ENCODE measurements at places on chromosomes 7 and 10.

DNA sequence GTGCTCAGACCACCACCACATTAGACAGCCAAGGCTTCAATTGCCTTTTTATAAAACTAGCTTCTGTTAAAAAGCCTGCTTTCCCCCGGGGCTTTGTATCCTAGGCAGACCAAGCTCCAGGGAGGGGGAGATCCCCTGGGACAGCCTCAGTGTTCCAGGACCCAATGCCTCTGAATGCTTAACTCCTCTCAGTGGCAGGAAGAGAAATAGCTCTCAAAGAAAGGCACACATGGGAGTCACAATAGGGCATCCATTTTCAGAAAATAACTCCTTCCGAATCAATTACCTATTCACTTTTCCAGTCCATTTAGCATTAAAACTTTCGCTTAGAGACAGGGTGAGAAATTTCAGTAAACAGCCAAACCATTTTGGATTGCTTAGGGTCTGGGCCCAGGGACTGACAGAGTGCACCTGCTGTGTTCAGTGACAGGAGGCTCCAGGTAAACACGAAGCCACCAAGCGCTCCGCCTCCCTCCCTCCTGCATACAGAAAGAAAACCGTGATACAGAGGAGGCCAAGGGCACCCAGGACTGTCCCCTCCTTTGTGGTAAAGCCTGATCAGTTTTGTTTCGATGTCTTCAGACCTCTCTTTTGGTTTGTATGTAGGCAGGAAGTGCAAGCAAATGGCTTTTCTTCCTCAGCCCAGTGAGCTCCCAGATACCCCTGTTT, 599.7 kb downstream of the KCNMA1 start:
- no peak for DNase-seq

DNA sequence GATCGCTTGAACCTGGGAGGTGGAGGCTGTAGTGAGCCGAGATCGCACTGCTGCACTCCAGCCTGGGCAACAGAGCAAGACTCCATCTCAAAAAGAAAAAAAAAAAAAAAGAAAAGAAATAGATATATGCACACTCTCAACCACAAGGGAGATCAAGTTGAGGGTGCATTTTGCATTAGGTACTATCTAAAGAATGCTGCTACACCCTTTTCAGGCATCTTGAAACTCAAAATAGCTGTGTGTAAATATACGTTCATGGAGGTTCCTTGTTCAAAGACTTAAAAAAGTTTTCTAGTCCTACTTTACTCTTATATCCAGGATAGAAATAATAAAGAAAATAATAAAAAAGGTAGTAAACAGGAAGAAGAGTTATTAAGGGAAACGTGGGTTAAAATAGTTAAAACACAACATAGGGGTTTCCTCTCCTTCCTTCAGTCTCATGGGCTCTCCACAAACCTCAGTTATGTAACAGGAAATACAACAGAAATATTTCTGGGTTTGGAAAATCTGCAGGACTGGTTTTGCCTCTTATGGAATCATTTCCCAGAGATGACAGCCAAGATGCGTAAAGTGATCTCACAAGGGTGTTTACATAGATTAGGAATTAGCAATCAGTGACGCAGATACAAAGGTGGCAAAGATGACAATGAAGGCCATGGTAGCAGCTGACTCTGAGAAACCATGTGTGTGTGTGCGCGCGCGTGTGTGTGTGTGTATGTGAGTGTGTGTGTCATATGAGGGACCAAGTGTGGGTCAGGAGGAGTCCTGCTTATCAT, 15.1 kb downstream of the STEAP4 start:
- DNase-seq, result no peak

- DNase-seq, result no peak
Measured at GRCh38 chr10:15585303-15585715, 134.4 kb downstream of the ITGA8 start.

DNA sequence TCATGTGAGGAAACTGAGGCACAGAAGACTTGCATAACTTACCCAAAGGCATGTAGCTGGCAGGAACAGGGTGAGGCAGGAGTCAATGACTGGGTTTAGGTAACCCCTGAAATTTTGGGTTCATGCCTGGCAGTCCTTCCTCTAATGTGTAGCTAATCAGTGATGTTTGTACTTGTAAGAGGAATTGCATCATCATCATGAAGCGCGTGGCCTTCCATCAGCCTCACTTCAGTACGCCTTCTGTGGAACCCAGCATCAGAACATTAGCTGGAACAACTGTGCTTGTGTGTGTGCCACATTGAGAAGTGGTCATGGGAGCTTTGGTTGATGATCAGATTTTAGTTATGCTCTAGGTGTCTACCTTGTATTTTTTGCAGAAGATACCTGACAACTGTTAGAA, 18.2 kb upstream of the STMP1 start:
- DNase-seq, result no peak

- DNase-seq, result peak; percentile 36
Measured at GRCh38 chr10:132961787-132962622, 19.6 kb upstream of the CFAP46 start.

- no peak for DNase-seq
Measured at GRCh38 chr10:61642676-61643075, 20.1 kb upstream of the CABCOCO1 start.

- no peak for DNase-seq
Measured at GRCh38 chr7:20350518-20350951, 19.8 kb downstream of the ITGB8 start.

DNA sequence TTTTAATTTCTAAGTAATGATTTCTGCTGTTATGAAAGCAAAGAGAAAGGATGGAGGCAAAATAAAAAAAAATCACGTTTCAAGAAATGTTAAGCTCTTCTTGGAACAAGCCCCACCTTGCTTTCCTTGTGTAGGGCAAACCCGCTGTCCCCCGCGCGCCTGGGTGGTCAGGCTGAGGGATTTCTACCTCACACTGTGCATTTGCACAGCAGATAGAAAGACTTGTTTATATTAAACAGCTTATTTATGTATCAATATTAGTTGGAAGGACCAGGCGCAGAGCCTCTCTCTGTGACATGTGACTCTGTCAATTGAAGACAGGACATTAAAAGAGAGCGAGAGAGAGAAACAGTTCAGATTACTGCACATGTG, 2.4 kb downstream of the ADRB1 start:
- DNase-seq, result no peak

- DNase-seq, result no peak
Measured at GRCh38 chr7:129136887-129137642, 7.4 kb upstream of the TSPAN33 start.

DNA sequence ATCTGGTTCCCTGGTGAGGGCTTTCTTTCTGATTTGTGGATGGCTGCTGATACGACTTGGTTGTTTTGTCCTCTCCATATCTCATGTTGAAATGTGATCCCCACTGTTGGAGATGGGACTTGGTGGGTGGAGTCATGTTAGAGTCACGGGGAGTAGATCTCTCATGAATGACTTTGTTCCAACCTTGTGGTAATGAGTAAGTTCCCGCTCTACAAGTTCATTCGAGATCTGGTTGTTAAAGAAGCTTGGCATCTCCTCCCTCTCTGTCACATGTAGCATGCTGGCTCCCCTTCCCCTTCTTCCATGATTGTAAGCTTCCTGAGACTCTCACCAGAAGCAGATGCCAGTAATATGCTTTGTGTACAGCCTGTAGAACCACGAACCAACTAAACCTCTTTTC, 37.1 kb upstream of the NXPH1 start:
- no peak for DNase-seq

- DNase-seq, result no peak
Measured at GRCh38 chr7:92755680-92756079, 80.7 kb downstream of the CDK6 start.

- DNase-seq, result peak; percentile 87
Measured at GRCh38 chr10:120607016-120607709, 150.1 kb downstream of the PLPP4 start.

DNA sequence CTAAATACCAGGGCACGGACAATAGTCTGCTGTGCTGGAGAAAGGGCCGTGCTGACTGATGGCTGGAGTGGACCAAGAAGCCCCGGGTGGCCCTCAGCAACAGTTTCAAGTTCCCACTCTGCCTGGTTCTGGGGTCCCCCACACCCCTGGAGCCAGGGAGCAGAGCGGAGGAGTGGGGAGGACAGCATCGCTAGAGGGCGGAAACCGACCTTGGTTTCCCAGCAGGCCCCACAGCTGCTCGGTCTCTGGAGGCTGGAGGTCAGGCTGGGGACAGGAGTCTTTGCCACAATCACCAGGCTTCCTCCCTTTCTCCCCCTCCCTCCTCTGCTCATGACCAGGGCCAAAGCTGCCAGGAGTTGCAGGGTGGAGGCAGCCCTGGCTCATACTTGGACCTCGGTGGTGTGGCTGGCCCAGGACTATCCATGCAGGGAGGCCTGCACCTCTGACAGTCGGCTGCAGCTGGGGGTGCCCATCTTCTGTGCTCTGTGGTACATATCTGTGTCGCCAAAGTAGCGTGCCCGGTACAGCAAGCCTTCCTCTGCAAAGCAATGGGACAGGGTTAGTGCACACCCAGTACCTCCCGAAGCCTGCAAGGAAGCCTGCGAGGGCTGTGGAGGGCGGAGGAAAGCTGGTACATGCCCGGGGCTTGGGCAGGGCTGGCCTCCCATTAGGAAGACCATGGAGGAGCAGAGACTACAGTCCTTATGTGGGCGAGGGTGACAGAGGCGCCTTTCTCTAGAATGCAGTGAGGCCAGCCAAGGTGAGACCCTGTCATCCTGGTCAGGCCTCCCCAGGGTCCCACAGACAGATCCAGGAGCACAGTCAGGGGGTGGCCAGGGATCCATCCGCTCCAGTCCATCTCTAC, 19.1 kb downstream of the DNAJB12 start:
- no peak for DNase-seq

DNA sequence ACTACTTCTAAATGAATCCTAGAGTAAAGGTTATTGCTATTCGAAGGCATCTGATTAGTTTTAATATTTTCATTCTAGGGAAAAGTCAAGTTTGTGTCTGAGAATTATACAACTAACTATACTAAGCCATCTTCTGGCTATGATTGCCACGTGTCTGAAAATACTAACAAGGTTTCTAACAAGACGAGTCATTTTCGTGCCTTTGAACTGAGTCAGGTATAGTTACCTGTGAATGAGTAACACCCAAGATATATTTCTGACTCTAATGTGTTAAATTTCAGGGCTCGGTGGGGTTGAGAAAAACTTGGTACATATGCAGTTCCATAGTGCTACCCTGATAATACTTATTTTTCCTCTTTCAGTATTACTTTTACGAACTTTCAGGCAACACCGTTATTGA, 35.5 kb downstream of the TASOR2 start:
- DNase-seq, result no peak

DNA sequence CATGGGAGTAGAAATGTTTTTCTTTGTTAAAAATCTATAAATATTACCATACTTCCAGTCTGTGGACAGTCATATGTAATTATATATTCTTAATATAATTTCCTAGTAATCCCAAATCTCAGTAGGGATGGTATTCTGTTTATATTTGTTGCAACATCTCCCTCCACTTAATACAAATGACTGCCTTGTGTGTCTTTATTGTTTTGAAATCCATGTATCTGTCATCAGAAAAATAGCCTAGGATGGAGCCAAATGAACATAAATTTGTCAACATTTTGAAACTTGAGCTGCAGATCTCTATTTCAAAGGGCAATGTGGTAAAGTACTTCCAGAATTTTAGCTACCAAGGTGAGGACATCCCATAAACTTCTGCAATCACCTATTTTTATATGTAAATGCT, 290.7 kb downstream of the TSPAN12 start:
- no peak for DNase-seq

DNA sequence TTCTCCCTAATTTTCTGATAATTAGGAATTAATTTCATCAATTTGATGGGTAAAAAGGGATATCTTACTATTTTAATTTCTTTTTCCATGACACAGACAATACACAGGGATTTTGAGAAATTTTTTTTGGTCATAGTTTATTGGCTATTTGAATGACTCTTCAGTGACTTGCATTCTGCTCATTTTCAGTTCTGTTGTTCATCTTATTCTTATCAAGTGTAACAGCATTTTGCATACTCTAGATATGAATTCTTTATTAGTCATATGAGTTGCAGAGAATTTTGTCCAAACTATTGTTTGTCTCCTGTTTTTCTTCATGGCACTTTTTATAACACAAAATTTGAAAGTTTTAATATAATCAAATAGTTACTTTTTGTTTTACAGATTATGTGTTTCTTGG, 41.7 kb downstream of the MKLN1 start:
- no peak for DNase-seq

GRCh38 chr10:23046027-23046426, 49.4 kb upstream of the MSRB2 start:
- DNase-seq, result no peak

- no peak for DNase-seq
Measured at GRCh38 chr7:978049-978346, 2.6 kb upstream of the COX19 start.

DNA sequence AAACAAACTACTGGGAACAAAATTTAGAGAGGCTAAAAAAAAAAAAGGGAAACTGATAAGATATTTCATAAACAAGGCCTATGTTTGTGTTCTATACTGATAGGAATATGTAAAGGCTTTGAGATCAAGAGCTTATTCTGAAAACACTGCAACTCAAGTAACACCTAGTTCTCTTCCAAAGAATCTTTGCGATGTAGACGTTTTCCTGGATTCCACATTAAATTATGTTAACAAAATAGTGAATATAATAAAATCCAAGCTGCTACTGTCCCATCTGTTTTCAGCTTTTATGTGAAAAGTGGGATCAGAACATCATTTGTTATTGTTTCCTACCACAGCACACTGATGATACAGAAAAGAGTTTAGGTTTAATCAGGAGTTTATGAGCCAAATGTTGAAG, 53.0 kb upstream of the RNF148 start:
- DNase-seq, result no peak

DNA sequence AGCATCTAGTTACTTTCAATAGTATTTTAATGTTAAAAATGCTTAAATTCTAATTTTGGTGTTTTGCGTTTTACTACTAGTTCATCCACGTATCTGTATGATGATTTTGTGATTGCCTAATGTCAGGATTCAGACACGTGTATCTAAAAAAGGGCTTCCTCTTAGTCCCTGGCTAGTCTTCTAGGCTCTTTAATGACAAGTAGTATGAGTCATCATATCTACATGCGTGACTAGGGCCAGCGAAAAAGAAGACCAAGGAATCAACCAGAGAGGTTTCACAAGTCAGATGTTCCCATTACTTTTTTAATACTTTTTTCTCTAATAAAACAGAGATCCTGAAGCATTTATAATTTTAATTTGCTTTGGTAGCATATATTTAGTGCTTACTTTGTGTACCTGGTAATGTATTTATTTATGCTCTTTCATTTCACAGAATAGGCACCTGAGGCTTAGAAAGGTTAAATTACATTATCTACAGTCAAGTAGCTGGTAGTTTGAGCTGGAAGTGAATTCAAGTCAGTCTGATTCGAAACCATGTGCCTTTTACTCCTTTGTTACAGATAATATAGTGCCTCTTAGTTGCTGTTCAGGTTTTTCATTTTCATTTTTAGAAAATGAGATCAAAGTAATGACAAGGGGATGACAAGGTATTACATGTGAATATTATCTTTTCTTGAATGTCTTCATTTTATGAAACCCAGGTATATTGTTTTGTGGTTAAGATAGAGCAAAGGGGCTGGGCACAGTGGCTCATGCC, 140.3 kb downstream of the FOXP2 start:
- DNase-seq, result no peak
